ENCODE measurements at places on chromosomes 2 and 18. TPM values are rescaled to one million over a fixed set of nuclear protein-coding genes. Genes with fewer than 3 reads are reported as not detected.

DNA sequence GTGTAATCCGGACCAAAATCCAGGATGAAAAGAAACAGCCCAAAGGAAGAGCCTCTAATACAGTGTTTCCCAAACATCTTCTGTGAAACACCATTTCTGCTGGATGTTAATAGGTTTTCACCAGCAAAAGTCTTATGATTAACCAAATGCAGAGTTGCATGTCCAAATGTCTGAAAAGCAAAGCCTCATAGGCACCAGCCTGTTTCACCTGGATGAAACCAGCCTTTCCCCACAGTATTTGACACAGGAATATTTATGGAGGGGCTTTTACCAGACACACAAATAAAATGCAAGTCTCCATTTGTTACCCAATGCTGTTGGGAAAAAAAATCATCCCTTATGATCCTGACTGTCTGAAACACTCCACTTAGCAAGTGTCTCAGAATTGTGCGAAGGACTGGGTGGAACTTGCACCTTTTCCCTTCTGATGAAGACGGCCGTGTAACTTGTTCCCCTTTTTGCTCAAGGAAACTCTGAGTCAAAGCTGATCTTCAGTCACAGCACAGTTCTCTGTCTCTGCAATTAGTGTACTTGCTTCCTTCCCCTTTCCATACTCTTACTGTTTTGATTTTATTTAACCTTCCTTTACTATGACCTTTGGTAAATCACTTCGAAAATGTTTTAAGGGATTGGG is 70.3 kb upstream of the IL1R2 start:
- no peaks in the 10 kb centered on the region for H3K4me1 ChIP-seq
- H3K36me3 ChIP-seq, result no peaks in the 10 kb centered on the region
- no peaks in the 10 kb centered on the region for H3K27me3 ChIP-seq

DNA sequence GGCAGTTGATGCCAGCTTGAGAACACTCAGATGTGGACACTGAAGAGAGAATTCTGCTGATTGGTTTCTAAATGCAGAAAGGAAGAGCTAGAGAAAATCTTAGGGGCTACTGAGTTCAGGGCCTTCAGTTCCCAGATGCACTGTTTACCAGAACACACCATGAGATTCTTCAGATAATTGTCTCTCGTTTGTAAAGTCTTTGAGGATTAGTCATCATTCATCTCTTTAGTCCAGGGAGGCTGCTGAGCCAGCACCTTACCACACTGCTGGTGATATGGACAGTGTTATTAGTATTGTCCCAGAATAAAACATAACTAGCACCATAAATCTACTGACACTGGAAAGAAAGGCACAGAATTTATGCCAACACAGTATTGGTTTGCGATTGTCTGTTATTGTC is 690.8 kb upstream of the CELF4 start:
- H3K27me3 ChIP-seq, result no peaks in the 10 kb centered on the region
- no peak for DNase-seq
- no peak overlapping the region for H3K27ac ChIP-seq
- H3K4me1 ChIP-seq, result no peaks in the 10 kb centered on the region
- H3K4me3 ChIP-seq, result no peak overlapping the region
- H3K36me3 ChIP-seq, result no peaks in the 10 kb centered on the region

GRCh38 chr2:73916666-73917065 is 10.0 kb upstream of the DGUOK start:
- H3K36me3 ChIP-seq, result no peaks in the 10 kb centered on the region
- no peaks in the 10 kb centered on the region for H3K4me1 ChIP-seq
- H3K4me3 ChIP-seq, result no peak overlapping the region

GRCh38 chr2:109346601-109347228 is 217.7 kb downstream of the SH3RF3 start:
- H3K4me1 ChIP-seq, result peaks cover 31% of the 10 kb centered on the region
- no peaks in the 10 kb centered on the region for H3K36me3 ChIP-seq
- no peak for DNase-seq
- H3K27me3 ChIP-seq, result no peaks in the 10 kb centered on the region
- H3K4me3 ChIP-seq, result no peak overlapping the region
- H3K27ac ChIP-seq, result no peak overlapping the region

GRCh38 chr2:218953366-218953954 is 6.0 kb upstream of the CDK5R2 start:
- no peaks in the 10 kb centered on the region for H3K4me1 ChIP-seq
- no peak overlapping the region for H3K27ac ChIP-seq
- no peak overlapping the region for H3K4me3 ChIP-seq
- no peaks in the 10 kb centered on the region for H3K36me3 ChIP-seq
- no peaks in the 10 kb centered on the region for H3K27me3 ChIP-seq

TMEM200C gene
- not detected for total RNA-seq
